ENCODE measurements at places on chromosomes 7 and 10.
A peak's percentile ranks its signal among the peaks of the same experiment; 100 is the strongest.

GRCh38 chr10:36332926-36333325 lies 690.8 kb upstream of the FZD8 start:
- no peak for DNase-seq

DNA sequence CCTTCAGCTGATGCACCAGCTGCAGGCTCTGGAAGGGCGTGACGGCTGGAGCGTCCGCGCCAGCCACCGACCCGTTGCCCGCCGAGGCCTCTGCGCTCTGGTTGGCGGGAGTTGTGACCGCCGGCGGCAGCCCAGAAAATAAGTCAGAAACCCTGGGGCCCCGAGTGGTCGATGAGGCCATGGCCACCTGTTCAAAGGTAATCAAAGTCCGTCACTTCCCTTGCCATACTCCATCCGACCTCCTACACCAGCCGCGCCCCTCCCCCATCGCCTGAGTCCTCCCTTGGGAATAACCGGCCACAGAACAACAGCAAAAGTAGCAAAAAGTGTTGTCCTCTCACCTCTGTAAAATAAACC lies 406 bp downstream of the PRLHR start:
- no peak for DNase-seq

GRCh38 chr7:94414980-94415379 lies 20.3 kb downstream of the COL1A2 start:
- DNase-seq, result no peak

GRCh38 chr10:114538181-114538906 lies 119.7 kb downstream of the ABLIM1 start:
- DNase-seq, result peak; percentile 40

DNA sequence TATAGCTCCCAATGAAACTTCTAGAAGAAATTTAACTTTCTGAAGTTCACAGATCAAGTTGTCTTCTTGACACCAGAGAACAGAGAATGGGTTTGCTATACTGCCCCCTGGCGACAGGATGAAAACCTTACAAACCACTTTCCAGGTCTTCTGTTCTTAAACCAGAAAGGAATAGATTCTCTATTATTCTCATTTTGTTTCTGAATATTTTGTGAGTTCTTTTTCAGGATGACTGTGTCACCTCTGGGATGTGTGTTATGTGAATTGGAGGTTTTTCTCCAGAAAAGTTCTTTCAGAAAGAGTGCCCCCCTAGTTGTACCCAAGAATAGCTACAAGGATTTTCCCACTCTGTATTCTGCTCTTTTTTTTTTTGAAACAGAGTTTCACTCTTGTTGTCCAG lies 6.3 kb downstream of the IFT22 start:
- peak; percentile 65 for DNase-seq

DNA sequence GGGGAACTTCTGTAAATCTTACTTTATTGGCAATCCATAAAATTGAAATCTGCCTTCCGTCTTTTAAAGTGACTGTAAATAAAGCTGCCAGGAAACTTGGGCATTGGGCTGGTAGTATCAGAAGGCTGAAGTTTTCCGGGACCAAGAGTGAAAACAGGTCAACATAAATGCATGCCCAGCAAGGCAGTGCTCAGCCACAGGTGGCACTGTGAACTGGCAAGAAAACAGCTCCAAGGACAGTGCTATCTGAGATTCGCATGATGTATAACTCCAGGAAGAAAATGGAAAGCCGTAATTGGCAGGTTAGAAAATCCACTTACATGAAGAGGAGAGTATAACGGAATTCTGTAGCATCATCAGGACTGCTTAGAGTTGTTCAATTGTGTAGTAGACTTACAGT lies 1.9 kb upstream of the INSYN2A start:
- DNase-seq, result no peak

DNA sequence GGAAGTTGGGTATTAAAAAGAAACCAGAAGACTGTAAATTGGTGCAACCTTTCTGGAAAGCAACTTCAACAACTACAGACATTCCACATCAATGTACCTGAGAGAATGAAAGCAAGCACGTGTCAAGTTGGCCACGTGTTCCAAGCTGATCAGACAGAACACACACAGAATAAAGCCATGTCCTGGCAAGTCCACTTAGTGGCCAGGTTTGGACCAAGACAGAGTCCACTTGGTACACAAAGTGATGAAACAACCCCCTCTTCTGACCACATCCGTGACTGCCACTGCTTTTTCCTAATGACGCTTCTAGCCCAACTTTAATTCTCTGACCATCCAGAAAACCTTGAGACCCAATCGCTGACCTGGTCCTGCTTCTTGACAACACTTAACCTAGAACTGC lies 109.4 kb downstream of the ABLIM1 start:
- DNase-seq, result no peak

- no peak for DNase-seq
Measured at GRCh38 chr7:1236132-1236661, 3.5 kb downstream of the UNCX start.

DNA sequence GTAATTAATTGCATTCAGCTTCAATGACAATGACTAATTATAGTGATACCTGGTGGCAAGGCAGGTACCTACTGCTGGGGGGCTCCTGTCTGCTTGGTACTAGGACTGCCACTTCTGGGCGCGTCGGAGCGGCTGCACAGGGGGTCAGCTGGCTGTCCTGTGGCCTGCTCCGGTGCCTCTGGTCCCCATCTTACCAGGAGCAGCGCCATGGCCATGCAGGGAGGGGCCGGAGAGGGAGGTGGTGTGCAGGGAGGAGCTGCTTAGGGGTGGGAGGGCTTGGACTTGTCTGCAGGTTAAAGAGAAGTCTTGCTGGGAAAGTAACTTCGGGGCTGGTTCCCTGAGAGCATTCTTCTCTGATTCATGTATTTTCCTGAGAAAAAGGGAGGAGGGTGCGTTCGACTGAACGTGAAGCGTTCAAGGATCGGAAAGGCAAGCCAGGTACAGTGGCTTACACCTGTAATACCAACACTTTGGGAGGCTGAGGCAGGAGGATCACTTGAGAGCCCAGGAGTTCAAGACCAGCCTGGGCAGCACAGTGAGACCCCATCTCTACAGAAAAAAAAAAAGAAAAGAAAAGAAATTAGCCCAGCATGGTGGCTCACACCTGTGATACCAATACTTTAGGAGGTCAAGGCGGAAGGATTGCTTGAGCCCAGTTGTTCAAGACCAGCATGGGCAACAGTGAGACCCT lies 15.4 kb downstream of the CUX1 start:
- DNase-seq, result no peak

DNA sequence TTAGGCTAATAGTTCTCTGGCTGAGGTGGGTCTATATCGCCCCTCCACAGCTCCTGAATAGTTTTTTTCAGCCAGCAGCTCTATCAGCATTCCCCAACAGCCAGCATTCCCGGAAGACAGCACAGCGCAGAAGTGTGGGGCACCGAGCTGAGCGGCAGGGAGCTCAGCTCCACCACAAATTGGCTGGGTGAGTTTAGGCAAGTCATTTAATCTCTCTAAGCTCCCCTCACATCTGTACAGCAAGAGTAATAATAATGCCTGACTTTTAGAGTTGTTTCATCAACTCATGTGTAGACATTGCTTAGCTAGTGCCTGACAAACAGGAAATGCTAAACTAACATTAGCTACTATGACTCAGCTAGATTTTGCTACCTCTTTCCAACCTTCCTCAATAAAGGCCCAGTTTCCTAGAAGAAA lies 247.9 kb upstream of the PTN start:
- DNase-seq, result peak; percentile 3

- peak; percentile 60 for DNase-seq
Measured at GRCh38 chr7:17298840-17299482, 509 bp downstream of the AHR start.

DNA sequence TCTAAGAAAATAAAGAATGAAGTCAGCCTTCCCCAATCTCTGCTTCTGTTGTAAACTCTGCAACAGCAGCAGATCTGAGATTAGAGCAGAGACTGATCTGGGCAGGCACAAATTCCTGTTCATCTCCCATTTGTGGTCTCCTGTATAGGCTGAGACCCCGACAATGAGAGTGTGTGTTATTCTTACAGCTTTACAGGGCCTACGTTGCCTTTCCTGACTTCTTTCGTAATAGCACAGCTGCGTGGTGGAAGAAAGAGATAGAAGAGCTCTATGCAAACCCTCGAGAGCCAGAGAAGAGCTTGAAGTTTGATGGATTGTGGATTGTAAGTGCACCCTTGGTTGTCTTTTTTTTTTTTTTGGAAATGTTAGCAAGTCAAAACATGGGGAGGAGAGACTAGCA lies 72.1 kb downstream of the PRSS58 start:
- no peak for DNase-seq

GRCh38 chr10:131400513-131400912 lies 89.0 kb upstream of the TCERG1L start:
- no peak for DNase-seq

DNA sequence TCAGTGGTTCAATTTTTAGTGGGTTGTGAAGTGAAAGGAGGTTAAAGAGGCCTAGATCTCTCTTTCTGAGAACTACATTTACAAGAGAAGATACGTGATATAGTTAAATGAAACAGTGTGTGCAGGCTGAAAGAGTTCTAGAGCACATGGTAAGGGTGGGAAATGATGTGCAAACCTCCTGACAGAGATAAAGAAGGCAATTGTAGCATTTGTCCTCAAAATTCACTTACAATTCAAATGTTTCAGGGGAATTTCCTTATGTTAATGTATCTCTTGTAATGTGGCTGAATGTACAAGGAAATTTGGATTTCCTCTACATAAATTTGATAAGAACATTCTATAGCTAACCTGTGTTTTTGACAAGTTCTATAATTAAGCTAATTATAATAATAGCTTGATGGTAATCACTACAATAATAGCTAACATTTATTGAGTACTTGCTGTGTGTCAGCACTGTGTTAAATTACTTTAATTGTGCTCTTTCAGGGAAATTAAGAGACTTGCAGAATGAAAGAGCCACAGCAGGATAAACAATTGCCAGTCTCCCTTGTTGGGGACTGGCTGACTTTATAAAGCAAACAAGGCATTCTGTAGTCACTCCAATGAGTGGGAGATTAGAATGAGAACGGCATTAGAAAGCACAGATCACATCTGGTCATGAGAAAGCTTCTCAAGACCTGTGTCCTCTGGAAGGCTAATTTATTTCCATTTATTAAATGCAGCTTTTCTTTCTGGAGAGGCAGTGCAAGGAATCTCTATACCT lies 139.7 kb upstream of the TMEM72 start:
- DNase-seq, result no peak

DNA sequence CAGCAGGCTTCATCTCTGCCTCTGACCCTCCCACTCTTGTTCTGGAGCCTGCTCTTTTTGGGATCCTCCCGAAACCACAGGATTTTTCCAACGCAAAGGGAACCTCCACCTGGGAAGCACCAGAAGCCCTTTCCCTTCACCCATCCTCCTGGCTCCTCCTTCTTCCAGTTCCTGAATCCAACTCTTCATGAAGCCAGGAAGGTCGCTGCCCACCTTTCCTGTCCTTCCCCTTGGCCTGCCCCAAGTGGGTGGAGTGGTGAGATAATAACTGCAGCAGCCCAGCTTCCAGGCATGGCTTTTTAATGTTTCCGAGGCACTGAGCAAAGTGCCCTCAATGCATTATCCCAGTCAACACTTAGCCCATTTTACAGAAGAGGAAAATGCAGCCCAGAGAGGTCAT lies 70.8 kb upstream of the EEPD1 start:
- no peak for DNase-seq

- peak; percentile 32 for DNase-seq
Measured at GRCh38 chr10:99658622-99659030, 683 bp upstream of the ENTPD7 start.

- no peak for DNase-seq
Measured at GRCh38 chr10:107422681-107423080, 258.2 kb upstream of the SORCS1 start.

GRCh38 chr7:26614503-26614902 lies 249.9 kb downstream of the SKAP2 start:
- no peak for DNase-seq

- no peak for DNase-seq
Measured at GRCh38 chr10:132204781-132205473, 18.2 kb downstream of the DPYSL4 start.

DNA sequence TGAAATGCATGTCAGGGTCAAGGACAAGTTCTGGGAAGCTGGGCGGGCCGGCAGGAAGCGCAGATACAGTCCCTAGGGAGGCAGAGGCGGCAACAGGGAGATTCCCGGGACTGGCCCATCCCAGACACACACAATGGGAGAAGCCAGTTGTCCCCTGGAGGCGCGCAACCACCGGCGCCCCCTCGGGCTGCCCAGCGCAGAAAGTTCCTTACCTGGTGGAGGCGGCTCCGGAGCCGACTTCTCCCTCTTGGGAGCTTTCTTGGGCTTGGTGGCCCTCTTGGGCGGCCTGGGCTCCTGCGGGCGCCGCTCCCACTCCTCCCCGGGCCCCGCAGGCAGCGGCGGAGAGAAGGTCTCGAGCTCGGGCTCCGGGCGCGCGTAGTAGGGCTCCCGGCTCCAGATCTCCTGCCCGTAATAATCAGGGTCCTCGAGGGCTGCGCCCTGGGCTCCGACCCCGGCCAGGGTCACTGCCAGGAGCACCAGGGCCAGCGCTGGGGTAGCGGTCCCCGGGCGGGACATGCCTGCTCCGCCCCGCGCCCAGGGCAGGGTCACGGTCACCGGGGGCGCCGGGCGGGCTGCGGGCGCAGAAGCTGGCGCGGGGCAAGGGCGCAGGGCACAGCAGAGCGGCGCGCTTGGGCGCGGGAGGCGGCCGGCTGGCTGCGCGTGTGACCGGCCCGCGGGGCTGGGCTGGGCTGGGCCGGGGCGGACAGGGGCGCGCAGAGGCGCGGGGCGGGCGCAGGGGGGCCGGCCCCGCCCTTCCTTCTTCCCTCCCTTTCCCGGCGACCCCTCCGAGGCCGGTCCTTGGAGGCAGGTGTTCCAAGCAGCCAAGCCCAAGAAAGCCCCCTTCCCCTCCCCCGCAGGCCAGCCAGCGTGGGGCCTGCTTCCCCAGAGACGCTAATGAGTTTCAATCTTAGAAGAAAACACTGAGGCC lies at the start of gene CPXM2:
Gene CPXM2, minus strand, starts transcription at position 664 of the 928 bp plus-strand sequence. Its CDS starts 148 bp downstream, at position 516.
- DNase-seq, result no peak

- no peak for DNase-seq
Measured at GRCh38 chr10:132958883-132959558, 16.7 kb upstream of the CFAP46 start.
